ENCODE measurements at places on chromosomes 5 and 9.

DNA sequence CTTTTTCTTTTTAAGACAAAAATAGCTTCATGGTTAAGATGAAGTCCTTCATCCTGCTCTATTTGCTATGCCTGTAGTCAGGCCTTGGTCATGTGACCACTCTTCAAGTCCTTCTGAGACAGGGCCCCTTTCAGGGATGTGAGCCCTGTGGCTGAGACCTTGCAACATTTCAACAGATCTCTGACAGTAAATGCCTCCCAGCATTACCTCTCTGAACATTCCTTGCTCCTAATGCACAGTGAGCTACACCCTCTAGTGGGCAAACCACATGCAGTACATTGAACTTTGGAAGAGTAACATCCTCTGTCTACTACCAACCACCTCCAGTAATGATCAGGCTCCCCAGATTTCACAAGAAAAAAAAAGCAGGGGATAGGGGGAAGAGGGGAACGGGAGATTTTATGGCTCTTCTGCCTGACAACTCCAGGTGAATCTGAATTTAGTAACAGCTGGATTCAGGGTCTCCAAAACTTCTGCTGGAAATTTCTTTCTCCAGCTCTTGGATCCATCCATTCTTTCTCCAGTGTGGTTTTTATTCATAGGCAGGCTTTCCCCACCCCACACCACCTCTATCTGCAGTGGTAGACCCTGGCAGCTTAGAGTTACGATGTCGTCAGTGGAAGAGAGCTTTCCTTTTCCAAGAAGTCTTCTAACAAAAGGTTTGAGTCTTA is 8.9 kb upstream of the FBXO38 start:
- DNase-seq, result no peak

DNA sequence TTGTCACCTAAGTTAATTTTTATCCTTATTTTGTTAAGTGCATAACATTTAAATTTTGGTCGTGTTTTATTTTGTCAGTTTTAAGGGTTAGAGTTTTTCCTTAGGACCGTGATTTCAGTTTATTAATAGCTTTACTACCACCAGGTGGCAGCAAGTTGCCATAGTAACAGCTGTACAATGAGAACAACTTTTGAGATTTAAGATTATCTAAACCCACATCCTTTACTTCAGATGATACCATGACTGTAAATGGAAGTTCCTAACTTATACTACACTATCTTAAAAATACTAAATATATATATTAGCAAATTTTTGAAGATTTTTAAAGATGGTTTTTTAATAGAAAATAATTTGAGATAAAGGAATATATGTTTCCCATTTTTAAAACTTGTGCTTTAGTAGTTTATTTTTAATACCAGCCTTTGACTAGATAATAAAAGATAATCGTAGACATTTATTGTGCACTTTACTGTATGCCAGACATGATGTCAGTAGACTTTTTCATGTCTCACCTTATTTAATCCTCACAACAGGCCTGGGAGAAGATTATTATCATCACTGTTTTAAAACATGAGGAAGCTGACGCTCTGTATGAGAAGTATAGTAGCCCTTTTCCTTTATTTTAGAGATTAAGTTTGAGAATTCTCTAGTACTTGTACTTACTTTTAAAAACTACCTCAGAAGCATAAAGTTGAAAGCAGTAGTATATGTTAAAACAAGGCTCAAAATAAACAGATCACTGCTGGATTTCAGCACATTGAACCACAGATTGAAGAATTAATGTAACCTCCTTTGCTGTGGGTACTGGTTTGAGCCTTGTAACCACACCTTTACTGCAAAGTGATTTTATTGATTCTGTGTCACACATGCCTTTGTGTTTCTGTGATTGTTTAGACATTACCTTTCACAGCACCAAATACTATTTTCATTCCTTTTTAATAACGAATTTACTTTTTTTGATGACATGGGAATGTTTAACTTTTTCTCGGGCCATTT is 27.5 kb downstream of the SREK1 start:
- no peak for DNase-seq

DNA sequence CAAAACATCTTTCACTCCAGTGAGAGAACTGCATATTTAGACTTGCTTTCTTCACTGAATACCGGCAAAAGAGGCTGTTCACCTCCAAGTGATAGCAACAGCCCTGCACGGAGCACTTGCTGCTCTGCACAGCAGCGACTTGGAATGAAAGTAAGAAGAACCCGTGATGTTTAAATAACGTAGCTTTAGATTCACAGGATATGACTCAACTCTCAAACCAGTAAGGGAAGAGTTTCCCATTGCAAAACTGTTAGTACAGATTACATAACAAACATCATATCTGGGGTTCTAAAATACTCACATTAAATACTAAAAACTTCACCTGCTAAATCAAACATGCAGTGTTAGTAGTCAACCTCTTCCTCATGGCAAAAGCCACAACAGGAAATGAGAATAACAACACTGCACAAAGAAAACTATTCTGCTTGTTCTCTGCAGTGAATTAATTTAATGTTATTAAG is 203.4 kb downstream of the MCTP1 start:
- DNase-seq, result no peak

DNA sequence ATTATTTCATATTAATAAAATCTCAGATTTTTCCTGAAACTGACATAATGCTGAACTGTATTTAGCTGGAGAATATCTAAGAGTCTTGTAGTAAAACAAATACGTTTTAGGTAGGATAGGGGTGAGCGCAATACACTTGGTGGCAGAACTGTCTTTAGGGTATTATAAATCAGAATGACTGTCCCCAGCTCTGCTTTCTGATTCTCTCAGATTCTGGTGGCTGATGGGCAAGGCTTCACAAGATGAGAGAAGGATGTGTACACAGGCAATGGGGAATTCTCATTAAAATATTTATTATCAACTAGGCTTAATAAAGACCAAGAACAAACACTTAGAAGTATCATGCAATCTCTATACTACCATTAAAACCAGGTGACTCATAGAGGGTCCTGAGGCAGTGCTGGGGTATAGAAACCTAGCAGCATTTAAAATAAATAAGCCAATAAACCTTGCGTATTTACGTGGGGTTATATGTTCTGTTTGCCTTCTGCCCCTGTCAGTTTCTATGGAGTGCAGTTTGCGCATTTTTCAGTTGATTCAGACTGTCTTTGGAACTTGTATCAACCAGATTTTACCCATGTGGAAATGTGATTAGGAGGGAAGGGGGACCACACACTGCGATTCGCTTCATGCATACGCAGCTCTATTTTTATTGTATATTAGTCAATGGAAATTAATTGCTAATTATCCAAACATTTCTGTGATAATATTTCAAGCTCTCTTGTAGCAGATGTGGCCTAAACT is 1150.7 kb upstream of the WWC1 start:
- no peak for DNase-seq

DNA sequence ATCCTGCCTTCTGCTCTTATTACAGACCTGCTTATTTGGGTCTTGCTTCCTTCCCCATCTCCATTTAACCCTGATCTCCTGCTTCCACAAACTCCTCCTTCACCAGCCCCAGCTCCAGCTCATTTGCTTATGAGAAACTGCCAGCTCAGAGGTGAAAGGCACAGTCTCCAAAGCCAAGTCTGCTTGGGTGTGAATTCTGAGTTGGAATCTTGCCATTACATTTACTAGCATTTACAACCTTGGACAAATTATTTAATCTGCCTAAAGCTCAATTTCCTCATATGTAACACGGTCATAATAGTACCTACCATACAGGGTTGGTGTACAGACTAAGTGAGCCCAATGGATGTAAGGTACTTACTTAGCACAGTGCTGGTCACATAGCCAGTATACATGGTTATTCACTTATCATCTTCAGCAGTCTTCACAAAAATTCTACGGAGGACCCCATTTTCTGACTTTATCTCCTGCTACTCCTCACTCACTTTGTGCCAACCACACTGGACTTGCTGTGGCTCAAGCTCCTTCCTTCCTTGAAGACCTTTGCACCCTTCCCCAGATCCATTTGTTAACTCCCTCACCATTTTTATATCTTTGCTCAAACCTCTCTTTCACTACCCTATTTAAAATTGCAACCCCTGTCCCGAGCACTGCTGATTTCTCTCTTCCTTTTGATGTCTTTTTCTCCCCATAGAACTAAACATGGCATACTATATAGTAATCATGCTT is 86.2 kb downstream of the DOCK2 start:
- no peak for DNase-seq

GRCh38 chr5:78586251-78586650 is 62.3 kb downstream of the LHFPL2 start:
- DNase-seq, result no peak

GRCh38 chr5:29811914-29812679 is 1381.4 kb upstream of the CDH6 start:
- no peak for DNase-seq
